ENCODE measurements at places on chromosomes 12 and 14.

GRCh38 chr14:55329999-55330710 lies 58.9 kb downstream of the FBXO34 start:
- no peak for DNase-seq

GRCh38 chr12:14654842-14655241 lies 41.6 kb downstream of the GUCY2C start:
- no peak for DNase-seq

DNA sequence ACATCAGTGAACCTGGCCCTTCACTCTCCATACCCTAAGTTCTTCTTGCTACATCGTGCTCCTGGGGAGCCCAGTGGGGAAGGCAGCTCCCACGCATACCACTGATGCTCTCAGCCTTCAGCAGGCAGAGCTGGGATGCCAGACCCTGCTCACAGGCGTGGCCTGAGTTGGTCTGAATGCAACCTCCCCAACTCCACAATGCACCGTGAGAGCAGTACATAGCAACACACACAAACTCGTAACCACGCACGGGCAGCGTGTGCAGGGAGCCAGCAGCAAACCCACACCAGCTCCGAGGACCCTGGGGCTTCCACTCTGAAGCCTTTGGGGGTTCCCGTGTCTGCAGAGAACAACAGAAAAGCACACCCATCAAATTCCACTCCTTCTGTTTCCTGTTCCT lies 37.3 kb downstream of the ANO2 start:
- no peak for DNase-seq

GRCh38 chr14:55858604-55859003 lies 259.6 kb upstream of the PELI2 start:
- no peak for DNase-seq

GRCh38 chr12:25434515-25434914 lies 118.6 kb downstream of the LMNTD1 start:
- DNase-seq, result no peak

DNA sequence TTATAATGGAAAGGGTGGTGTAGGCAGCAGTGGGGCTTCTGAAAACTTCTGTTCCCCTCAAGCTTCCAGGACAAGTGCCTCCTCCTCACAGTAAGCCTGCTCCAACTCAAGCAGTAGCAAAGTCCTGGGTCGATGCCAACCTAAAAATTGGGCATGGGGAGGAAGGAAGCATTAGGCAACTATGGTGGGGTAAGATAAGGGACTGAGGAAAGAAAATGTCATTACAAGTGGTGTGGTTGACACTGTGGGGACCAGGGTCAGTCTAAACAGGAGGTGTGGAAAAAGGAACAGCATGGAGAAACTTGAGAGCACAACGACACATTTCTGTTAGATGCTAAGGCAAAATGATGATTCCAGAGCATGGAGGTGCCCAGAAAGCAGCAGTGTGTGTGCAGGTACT lies 34.9 kb downstream of the WIF1 start:
- no peak for DNase-seq

- no peak for DNase-seq
These were observed 15.0 kb upstream of the GALNT16 start for GRCh38 chr14:69244946-69245345.

GRCh38 chr14:64026600-64026999 lies 173.8 kb downstream of the SYNE2 start:
- DNase-seq, result no peak

DNA sequence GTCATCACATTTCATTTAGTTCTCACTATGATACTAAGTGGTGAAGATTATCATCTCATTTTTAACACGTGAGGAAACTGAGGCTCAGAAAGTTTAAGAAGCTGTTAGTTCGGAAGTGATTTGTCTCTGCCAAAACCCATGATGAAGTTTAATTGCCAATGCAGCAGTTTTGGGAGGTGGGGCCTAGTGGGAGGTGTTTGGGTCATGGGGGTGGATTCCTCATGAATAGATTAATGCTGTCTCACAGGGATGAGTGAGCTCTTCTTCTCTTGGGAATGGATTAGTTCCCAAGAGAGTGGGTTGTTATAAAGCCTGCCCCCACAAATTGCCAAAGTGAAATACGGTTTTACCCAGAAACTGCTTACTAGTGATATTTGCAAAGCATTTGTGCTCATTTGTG lies 91.5 kb upstream of the IGF1 start:
- no peak for DNase-seq

DNA sequence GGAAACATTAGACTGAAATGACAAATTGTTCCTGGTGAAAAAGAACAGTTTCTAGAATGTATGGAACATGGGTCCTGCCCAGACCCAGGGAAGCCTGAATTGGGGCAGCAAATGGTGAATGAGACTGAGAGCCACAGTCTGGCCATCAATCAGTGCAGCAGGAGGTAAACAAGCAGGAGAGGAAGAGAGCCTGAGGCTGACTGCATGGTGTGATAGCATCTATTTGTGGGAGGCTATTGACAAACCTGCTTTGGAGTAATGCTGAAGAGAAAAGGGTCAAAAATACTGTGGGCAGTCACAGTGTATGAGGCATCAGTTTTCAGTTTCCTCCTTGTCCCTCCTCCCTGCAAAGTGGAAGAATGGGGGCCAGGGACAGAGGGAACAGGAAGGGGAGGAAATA lies 136.8 kb downstream of the ANKS1B start:
- DNase-seq, result no peak

All from AG08396 (cell line).